ENCODE measurements at places on chromosomes 16 and 17.
A peak's percentile ranks its signal among the peaks of the same experiment; 100 is the strongest.

DNA sequence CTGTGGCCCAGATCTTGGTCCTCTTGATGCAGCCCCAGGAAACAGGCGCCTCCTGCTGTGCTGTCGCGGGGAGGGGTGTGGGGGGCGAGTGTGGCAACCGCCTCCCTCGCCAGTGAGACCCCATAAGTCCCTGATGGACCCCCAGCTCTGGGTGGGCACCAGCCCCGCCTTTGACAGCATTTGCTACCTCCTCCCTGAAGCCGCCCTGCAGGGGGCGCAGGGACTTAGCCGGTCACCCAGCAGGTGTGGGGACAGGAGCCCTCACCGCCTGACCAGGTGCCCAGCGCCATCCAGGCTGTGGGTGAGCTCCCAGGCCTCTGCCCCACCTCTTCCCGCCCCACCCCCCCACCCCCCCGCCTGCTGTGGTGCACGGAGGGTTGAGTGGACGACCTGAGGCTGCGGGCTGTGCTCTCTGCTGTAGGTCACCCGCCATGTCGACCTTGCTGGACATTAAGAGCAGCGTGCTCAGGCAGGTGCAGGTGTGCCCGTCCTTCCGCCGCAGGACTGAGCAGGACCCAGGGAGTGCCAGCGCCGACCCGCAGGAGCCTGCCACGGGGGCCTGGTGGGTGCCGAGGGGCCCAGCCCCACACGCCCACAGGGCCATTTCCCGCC is 4.8 kb downstream of the BAIAP3 start:
- DNase-seq = no peak

DNA sequence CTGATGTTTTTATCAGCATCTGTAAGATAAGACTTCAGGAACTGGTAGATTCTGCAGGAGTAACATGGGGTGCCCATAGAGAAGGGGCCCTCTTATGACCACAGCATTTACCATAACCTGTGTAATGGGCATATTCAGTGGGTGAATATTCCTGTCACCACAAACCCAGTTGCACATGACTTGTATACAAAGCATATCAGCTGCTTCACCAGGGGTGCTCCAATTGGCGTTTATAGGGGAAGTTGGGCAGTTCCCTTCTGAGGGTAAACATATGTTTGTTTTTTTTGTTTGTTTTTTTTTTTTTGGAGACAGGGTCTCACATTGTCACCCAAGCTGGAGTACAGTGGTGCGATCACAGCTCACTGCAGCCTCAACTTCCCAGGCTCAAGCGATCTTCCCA is 11.5 kb upstream of the ZG16 start:
- DNase-seq = no peak

GRCh38 chr17:17835415-17836249 is 1.2 kb downstream of the SREBF1 start:
- no peak for DNase-seq

- DNase-seq = no peak
Observed at GRCh38 chr16:81816793-81817210, 37.7 kb downstream of the PLCG2 start.

DNA sequence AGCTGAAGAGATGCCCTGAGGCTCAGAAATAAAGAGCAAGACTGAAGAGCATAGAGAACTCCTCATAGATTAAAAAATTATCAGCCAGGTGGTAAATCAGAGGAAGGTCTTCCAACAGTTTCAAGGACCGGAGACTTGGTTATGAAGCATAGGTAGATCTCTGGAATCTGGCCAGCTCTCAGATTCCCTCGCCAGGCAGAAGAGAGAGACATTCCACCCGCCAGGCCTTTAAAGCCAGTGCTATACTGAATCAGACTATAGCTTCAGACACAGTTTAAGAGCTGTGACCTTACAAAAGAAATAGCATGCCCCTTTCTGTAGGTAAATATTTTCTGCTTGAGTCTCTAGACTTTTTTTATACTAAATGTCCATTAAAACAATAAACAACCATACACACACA is 70.3 kb downstream of the NFATC3 start:
- no peak for DNase-seq

DNA sequence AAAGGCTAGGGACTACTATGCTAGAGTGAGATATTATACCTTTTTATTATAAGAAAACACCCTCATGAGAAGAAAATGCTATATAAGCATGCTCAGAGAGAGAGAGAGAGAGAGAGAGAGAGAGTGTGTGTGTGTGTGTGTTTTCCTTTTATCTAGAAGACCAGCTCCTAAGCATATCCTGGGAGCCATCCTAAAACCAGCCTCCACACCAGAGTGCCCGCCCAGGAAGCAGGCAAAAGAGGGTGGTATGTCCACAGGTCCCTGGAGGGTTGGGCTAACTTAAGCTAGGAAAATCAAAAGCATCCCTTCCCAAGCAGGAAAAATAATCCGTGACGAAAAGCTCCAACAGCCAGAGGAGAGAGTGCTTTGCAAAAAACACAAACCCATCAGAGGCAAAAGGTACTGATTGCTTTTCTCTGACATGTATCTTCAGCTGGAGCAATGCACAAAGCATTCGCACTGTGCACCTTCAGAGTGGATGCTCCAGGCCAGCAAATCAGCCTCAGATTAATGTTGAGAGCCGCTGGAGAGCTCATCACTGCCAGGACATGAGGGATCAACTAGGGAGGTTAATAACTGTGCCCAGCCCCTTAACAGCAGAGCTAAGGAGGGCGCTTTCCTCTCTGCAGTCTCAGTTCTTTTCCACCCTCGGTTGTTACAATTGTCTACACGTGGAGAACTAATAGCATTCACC is 125.1 kb downstream of the SLC39A11 start:
- DNase-seq = no peak

DNA sequence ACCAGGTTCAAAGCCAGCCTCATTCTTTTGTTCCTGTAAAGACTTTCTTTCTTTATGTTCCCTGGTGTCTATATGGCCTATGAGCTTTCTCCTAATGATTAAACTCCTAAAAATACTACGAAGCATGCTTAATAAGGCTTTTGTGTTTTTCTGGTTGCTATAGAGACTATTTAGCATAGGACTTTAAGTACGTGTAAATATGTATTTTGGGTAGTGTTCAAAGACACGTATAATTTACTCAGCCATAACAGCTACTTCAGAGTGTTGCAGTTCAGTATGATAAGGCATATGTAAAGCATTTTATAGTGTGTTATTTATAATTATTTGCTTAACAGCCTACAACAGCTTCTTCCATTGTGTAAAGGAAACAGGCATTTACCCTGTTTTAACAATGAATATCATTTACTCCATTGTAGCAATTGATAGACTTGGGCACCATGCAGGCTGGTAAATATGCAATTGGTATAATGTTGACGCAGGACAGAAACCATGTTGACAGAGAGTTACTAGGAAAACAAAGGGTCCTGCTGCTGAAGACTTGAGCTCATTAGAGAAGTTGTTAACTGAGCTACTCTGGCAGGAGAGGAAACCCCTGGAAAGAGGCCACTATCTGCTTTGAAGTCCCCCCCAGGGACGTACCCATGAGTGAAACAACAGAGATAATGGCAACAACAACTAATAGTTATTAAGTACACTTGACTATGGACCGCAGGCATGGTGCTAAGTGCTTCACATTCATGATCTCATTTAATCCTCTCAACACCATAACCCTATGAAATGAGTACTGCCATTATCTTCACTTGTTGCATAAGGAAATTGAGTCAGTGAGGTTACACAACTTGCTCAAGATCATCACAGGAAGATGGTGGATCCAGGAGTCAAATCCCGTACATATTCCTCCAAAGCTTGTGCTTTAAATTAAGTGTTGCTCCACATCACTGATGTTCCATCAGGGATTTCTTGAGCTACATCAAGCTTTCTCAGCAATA is 342.2 kb upstream of the DYNLRB2 start:
- peak; percentile 97 for DNase-seq

GRCh38 chr16:81831722-81832126 is 52.6 kb downstream of the PLCG2 start:
- no peak for DNase-seq

DNA sequence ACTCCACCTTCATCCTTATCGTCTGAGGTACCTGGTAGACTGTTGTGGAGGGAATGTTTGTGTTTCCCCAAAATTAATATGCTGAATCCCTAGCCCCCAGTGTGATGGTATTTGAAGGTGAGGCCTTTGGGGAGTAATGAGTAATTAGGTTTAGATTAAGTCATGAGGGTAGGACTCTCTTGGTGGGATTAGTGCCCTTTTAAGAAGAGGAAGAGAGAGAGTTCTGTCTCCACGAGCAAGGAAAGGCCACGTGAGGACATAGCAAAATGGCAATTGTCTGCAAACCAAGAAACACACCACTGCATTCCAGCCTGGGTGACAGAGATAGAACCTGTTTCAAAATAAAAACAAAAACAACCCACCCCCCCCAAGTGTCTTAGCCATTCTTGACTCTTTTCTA is 21.0 kb upstream of the DDX52 start:
- no peak for DNase-seq

GRCh38 chr16:51181503-51181811 is 30.4 kb upstream of the SALL1 start:
- DNase-seq = no peak

DNA sequence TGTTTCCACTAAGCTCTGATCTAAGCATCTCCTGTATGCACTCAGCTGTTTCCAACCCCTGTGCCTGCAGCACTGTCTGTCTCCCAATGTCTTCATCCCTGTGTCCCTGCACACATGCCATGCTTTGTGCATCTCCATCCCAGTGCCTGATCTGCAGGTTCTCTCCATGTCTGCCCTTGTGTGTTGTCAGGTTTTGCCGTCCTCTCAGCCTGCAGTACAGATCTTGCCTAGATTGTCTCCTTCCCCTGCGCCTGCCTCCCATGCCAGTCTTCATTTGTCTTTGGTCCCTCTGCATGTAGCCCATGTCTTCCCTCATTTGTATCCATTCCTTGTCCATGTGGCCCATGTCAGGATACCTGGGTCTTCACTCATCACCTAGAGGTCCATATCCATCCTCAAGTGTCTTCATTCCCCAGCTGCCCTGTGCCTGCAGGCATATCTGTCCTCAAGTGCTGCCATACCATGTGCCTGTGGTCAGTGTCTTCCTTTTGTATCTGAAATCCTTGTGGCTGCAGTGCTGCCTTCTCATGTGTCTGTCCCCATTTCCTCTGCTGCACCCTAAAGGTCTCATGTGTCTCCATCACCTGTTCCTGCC is 71.5 kb downstream of the TNFRSF13B start:
- no peak for DNase-seq

GRCh38 chr16:57699481-57699880 is 4.9 kb downstream of the DRC7 start:
- no peak for DNase-seq

DNA sequence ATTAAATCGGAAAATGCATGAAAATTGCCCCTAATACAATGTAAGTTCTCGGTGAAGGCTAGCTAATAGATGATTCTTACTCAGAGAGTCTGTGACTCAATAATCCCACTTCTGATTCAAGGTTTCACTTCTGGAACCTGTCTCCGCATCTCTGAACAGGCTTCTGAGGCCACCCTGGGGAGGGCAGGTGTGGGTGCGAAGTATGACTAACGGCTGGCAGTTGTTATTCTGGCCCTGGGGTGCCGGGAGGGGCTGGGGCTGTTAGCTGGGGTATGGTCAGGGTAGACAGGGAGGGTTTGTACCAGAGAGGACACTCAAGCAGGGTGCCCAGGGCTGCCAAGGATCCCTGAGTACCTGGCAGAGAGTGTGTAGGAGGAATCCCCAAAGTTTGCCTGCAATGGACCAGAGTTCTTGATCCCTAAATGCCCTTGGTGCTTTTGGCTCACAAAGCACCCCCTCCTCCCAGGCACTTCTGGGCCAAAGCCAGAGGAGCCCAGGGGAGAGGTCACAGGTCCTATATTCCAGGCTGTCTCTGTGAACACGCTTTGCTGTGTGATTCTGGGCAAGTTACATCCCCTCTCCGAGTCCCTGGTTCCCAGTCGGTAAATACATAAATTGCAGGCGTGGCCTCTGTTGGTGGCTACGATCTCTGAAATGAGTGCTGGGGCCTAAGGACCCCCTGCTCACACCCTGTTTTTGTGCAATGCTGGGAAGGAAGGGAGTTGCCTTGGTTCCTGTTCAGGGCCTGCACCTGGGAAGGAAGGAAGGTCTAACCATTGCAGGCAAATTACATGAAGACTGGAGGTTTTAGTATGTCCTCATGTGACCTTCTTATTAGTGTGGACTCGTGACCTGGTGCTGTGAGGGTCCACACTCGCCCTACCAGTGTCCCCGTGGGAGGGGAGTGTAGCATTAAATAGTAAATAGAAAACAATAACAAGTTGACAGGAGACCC is 49.9 kb upstream of the CPNE2 start:
- no peak for DNase-seq

DNA sequence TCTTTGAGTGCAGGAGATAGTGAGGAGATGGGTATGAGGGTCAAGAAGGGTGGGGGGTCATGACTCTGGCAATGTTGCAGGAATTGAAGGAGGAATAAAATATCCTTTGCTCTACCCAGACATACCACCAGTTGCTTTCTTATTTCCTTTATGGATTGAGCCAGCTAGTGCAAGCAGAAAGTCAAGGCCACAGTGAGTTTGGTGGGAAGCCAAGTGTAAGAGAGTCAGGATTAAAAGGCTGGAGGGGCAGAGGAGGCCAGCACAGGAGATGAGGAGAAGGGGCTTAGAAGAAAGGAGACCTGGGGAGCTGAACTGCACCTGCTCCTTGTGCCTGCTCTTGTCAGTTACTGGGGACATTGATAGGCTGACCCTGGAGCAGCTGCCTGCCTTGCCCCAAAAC is 16.1 kb downstream of the PIRT start:
- no peak for DNase-seq

DNA sequence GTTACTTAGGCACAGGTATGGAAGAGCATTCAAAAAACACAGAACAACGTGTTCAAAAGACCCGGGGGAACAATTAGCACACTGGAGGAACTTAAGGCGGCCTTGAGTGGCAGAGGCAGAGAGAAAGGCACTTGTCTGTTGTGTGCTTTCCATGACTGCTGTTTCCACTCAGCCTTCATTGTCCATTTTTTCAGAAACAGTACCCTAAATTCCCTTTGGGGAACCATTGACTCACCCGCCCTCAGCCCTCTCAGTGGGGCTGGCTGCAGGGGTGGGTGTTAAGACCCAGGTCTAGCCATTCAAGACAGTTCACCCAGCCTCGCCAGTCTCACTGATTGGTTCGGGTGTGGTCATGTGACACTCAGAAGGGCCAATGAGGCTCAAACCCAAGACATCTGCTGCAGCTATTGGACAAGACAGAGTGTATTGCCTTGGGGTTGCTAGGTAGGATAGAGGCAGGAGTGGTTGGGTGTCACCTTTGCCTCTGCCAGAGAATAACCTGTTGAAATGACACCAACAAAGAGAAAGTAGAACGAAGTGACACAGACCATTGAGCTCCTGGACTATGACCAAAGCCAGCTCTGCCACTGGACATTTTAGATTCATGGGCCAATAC is 19.6 kb upstream of the CEP20 start:
- no peak for DNase-seq

DNA sequence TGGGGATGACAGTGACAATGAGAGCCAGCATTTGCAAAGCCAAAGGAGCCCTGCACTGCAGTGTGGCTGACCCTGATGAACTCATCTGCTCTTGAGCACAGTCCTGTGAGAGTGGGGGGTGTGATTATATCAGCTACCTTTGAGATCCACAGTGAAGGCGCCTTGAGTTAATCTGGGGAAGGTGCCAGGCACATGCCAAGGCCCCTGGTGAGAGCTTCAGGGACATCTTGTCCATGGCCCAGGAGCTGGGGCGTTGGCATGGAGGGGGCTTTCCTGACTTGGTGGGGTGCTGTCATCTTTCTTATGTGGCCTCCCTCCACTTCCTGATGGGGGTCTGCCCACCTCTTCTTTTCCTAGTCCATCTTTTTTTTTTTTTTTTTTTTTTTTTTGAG is 86.5 kb downstream of the SNX29 start:
- no peak for DNase-seq
